KBM-7 (cell line): ENCODE measurements at places on chromosomes 13 and 19.

GRCh38 chr19:52237771-52238400 is 31.5 kb upstream of the ZNF766 start:
- peak; percentile 77 for DNase-seq

GRCh38 chr19:3771000-3771905 is 775 bp downstream of the RAX2 start:
- DNase-seq = no peak

DNA sequence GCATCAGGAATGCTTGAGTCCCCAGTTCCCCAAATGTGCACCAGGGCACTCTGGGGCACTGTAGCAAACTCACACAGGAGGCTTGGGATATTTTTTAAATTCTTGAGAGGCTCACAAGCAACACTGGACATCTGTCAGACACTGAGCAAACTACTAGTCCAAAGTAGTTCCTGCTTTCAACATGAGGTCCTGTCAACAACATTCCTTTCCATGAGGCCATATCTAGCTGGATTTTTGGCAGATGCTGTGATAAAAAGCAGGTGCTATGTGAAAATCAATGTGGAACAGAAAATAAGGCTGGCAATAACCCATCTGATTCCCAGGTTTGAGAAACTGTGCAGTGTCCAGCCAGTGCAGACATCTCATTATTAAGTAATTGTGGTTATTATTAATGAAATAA is 50.5 kb downstream of the STARD13 start:
- DNase-seq = no peak

GRCh38 chr19:56683116-56683515 is 11.6 kb upstream of the ZNF835 start:
- no peak for DNase-seq

- peak; percentile 93 for DNase-seq
These were observed 2.4 kb downstream of the GADD45B start for GRCh38 chr19:2478278-2478755.

GRCh38 chr19:29366757-29367156 is 153.8 kb upstream of the UQCRFS1 start:
- DNase-seq = no peak

DNA sequence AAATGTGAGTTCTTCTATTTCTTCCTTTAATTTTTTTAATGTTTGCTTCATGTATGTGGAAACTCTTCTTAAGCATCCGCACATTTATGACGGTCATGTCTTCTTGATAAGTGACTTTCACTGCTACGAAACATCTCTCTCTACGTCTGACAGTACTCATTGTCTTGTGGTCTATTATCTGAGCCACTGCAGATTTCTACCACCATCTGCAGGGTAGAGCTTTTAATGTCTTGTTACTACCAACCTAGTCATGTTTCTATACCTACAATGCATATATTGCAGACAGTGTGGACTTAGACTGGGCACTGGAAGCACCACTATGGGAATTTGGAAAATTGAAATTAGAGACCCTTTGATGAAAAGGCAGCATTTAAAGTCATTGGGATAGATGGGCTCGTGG is 75.4 kb upstream of the ARHGEF7 start:
- DNase-seq = no peak

GRCh38 chr19:5153601-5154128 is 184.8 kb downstream of the KDM4B start:
- DNase-seq = no peak

DNA sequence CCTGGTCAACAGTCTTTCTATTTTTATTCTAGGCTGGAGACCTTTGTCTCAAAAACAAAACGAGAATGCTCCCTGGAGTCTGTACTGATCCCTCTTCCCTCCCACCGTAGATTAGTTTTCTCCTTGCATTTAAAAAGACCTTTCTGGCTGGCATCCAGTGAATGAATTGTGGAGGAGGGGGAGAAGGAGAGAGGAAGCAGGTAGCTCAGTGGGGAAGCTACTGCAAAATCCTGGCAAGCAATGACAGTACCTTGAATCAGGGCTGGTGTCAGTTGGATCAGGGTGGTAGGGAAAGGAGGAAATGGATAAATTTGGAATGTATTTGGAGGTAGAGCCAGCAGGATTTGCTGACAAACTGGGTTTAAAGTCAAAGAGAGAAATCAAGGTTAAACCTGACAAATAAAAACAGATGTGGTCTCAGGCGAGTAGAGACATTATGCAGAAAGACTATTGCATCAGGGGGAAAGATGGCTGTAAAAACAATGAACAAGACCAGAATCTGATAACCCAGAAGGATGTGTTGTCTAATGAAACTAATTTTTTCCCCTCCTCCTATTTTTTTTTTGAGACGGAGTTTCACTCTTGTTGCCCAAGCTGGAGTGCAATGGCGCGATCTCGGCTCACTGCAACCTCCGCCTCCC is 3.5 kb upstream of the CYP2S1 start:
- peak; percentile 39 for DNase-seq

- no peak for DNase-seq
These were observed 38.3 kb downstream of the SOX1 start for GRCh38 chr13:112105244-112105681.

DNA sequence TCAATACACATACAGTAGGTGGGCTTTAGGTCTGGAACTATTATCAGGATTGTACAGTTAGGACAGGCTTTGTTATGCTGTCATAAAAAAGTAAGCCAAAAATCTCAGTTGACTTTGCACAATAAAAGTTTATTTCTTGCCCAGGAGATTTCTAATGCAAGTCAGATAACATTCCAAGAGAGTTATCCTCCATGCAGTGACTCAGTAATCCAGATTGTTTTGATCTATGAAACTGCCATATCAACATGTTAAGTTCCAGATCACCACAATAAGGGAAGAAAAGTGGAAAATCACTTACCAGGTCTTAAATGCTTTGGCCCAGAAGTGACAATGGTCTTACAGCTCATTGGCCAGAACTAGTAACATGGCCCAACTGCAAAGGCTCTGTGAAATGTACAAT is 636.2 kb upstream of the KLF12 start:
- no peak for DNase-seq

- DNase-seq = peak; percentile 63
These were observed 4.6 kb downstream of the FRY start for GRCh38 chr13:32036126-32036695.

- no peak for DNase-seq
These were observed 20.9 kb downstream of the ZNF536 start for GRCh38 chr19:30393046-30393445.

GRCh38 chr19:8307965-8308866 is at the start of gene CD320:
Gene CD320 (minus strand): TSS chr19:8308358. CDS start chr19:8308290, 68 bp downstream.
- DNase-seq = no peak

- DNase-seq = no peak
These were observed 4.5 kb downstream of the RELB start for GRCh38 chr19:45005787-45006186.

- DNase-seq = no peak
These were observed 379.6 kb downstream of the TSHZ3 start for GRCh38 chr19:30969591-30969990.

DNA sequence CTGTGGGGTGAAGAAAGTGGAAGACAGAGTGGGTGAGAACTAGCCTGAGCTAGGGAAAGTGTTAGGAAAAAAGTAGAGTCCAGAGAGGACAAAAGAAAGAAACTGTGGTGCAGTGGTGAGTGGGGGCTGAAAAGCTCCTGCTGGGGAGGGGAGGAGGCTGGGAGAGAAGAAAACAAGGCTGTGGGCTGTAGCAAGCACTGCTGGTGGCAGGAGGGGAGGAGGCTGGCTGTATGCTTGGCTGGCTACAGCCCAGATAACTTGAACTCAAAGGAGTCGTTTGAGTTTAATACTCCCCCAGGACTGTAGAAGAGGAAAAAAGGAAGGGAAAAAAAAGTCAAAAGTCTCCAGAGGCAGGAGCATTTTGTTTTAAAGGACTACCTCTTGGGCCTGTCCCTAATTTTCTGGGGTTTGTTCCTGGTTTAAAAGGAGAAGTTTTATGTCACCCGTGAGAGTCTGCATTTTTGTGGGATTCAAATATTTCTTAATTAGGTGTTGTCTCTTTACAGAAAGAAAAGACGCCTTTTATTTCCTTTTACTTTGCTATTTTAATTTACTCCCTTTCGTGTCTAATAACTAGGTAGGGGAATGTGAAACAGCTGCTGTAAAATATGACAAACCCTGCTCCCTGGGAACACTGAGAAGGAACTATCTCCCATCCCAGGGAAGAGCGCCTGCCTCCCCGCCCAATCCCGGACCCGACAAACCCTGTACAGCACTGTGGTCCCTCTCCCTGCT is 21.7 kb downstream of the ZIC5 start:
- DNase-seq = peak; percentile 34

- no peak for DNase-seq
These were observed 16.7 kb downstream of the FAM216B start for GRCh38 chr13:42798118-42798517.

DNA sequence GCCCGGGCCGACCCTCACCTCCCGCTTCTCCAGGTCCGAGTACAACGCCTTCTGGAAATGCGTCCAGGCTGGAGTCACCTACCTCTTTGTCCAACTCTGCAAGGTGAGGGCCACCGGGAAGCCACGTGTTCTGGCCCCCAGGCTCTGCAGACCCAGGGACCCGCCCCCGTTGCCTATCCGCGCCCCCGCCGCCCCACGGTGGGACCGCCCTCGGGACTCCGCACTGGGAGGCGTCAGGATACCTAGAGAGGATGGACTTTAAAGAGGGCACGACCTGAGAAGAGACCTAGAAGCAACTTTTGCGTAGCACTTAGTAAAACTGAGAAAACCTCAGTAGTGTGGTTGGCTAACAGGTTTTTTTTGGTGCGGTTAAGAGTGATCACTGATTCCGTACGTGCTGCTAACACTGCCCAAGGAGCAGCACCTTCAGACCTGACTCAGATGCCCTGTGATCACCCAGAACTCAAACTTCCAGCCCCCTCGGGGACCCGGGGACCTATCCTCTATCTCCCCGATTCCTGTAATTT is 492 bp downstream of the TMEM147 start:
- DNase-seq = no peak

DNA sequence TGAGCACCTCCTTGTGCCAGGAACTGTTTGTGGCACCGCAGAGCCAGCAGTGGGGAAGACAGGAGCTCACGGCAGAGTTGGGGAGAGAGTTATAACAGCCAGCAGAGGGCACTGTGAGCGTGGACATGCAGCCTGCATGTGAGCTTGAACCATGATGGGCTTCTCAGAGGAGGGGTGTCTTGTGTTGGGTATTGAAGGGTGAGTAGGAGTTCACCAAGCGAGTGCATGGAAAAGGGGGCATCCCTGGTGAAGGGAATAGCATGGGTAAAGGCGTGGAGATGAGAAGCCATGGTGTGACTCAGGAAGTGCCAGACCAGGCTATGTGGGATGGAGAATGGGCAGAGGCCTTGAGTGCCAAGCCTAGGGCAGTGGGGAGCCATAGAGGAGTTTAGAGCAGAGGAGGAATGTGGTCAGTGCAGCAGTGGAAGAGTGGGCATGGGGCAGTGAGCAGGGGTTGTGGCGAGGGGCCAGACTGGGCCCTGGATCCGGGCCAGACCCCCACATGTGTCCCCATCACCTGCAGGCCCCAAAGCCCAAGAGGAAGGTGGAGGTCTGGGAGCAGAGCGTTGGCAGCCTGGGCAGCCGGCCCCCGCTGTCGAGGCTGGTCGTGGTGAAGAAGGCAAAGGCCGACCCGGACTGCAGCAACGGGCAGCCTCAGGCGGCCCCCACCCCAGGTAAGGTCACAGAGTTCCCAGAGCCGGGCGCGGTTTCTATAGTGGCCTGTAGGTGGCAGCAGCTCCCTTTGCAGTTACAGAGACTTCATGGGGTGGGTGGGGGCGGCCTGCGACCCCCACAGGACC is 11.8 kb upstream of the SHD start:
- DNase-seq = peak; percentile 84

DNA sequence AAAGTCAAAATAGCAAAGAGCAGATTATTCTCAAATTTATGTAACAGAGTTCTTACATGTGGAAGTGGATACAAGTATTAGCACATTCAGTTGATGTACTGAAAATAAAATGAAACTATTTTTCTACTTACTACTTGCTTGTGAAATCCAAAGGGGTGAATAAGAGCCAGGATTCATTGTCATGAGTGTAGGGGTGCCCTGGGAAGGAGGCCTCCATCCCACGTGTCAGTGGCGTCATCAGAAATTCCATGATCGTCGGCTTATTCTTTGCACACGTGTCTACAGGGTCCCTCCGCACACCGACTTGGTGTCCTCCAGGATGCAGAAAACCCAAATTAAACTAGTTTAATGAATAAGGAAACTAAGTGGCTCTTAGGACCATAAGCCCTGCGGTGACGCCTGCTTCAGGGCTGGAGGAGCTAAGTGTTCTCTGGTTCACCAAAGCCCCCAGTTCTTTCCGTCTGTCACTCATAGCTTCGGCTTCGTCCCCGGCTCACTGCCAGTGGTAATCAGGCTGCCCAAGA is 55.5 kb downstream of the IRS2 start:
- no peak for DNase-seq

DNA sequence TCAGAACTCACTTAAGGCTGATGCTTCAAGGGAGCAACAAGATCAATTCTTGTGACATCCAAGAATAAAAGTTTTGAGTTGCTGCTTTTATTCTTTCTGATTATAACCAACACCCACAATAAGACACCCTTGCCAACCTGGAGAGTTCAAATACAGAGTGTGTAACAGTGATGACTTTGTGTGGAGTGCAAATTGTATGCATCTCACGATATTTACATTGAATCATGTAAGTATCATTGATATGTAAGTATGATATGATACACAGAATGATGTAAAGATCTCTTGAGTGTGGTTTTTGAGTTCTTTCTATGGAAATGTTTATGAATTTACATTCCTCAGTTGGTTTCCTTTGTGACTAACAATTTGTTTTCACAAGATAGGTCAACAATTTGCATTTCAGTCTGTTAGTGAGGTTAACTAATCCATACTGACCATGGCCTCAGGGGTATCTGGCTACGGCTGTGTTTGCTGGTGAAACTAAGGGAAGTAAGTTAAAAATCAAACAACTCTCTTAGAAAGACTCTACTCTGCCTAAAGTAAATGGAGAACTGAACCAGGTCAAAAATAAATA is 12.4 kb downstream of the LHFPL6 start:
- no peak for DNase-seq

- DNase-seq = no peak
These were observed 3.0 kb downstream of the KLK5 start for GRCh38 chr19:50949861-50950260.

DNA sequence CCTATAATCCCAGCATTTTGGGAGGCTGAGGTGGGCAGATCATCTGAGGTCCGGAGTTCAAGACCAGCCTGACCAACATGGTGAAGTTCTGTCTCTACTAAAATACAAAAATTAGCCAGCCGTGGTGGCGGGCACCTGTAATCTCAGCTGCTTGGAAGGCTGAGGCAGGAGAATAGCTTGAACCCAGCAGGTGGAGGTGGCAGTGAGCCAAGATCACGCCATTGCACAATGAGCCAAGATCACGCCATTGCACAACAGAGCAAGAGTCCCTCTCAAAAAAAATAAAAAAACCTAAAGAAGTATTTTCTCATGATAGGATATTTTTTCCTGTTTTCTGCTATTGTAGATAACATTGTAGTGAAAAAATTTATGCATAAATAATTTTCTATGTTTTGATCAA is 13.3 kb downstream of the IFT88 start:
- DNase-seq = no peak

GRCh38 chr13:32600890-32601289 is 14.6 kb downstream of the PDS5B start:
- DNase-seq = peak; percentile 41

GRCh38 chr13:49806126-49806536 is 13.6 kb upstream of the KPNA3 start:
- DNase-seq = no peak
